ENCODE measurements at places on chromosomes 7 and 10.
A peak's percentile ranks its signal among the peaks of the same experiment; 100 is the strongest.

- DNase-seq: no peak
Measured at GRCh38 chr7:159032322-159032721, 112.3 kb downstream of the VIPR2 start.

DNA sequence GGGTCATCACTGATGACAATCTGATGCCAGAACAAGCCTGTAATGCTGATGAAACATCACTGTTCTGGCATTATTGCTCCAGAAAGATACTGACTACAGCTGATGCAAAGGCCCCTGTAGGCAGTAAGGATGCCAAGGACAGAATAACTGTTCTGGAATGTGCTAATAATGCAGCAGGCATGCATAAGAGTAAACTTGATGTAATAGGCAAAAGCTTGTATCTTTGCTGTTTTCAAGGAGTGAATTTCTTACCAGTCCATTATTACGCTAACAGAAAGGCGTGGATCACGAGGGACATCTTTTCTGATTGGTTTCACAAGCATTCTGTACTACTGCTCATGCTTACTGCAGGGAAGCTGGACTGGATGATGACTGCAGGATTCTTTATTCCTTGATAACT, 18.7 kb downstream of the LCOR start:
- no peak for DNase-seq

- no peak for DNase-seq
Measured at GRCh38 chr7:140659856-140660255, 12.9 kb upstream of the ADCK2 start.

- DNase-seq: peak; percentile 35
Measured at GRCh38 chr7:106947244-106947728, 82.2 kb downstream of the PIK3CG start.

DNA sequence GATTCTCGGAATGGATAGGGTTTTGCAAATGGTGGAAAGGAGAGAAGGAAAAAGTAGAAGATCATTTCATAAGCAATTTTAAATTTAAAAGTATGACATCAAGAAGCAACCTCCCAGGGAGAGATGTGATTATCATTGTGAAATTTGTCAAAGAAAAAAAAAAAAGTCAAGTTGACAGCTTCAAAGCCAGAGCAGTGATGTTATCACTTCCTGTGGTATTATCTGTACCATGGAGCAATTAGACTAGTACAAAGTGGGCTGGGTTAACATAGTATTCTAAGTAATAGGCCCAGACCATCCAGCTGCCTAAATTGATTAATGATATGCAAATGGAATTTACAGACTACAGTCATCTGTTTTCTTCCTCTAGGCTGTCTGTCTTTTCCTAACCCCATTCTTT, 84.0 kb upstream of the NPY start:
- no peak for DNase-seq

DNA sequence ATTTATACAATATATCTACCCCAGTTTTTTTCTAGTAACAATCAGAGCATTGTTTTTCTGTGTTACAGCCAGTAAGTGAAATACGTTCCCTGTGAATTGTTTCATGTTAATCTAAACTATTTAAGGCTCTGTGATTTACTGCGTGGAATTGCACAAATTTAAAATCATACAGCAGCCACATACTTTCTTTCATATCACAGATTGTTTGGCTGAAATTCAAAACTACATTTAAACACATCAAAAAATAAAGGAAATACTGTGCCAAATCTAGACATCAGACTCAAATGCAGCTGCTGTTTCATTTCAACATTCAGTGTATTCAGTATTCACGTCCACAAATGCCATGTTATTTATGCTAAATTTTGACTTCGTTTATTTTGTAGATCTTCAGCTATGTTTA, 242.6 kb upstream of the HGF start:
- no peak for DNase-seq

DNA sequence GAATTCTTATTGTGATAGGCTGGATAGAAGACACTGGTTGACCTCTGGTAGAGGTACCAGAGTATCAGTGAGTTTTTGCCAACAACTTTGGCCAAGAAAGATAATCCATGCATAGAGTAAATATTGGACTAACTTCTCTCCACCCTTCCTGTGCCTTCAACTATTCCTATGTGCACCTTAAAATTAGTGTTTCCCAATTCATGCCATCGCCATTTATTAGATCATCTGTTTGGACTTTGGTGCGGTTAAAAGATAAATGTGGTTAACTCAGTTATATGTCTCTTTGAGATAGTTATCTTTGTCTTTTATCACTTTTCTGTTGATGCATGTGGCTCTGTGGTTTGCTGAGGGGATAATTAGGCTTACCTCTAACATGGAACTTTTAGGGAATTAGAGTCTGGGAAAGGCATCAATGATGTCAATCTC, 4.6 kb downstream of the PAPSS2 start:
- DNase-seq: no peak

DNA sequence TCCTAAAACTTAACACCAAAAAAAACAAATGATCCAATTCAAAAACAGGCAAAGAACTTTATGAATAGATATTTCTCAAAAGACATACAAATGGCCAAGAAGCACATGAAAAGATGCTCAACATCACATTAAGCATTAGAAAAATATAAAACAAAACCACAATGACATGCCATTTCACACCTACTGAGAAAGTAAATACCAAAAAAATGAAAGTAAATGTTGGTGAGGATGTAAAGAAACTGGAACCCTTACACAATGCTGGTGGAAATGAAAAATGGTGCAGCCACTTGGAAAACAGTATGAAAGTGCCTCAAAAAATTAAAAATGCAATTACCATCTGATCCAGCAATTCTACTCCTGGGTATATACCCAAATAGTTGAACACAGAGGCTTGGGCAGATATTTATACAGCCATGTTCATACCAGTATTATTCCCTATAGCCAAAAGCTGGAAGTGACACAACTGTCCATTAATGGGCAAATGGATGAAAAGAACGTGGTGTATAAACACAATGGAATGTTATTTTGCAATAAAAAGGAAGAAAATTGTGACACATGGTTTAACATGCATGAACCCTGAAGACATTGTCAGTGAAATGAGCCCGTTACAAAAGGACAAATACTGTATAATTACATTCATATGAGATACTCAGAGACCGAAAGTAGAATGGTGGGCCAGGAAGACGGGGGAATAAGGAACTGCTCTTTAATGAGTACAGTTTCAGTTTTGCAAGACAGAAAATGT, 89.0 kb downstream of the JMJD1C start:
- DNase-seq: no peak

DNA sequence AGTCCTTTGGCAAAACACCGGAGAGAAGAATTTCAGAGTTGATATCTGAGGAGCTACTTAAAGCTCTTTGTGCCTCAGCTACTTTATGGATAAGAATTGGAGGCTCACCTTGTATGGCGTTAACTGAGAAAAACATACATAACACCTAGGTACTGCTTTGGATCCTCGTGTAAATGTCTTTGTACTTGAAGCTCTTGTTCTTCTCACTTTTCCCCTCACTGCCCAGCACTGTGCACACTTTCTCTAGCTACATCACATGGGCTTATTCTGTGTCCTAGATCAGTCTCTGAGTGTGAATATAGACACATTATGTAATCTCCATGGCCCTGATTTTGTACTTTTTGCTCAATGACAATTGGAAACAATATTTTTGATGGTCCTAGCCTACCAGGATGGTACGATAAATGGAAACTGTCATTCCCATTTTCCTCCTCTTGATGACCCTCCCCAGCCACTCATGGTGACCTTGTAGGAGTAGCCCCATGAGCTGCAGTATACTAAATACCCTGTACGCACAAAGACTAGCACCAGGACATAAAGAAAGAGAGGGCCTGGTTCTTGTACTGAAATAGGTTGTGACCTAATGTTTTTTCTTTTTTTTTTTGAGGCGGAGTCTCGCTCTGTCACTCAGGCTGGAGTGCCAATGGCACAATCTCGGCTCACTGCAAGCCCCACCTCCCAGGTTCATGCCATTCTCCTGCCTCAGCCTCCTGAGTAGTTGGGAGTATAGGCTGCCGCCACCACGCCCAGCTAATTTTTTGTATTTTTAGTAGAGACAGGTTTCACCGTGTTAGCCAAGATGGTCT, 22.1 kb downstream of the STAMBPL1 start:
- no peak for DNase-seq

DNA sequence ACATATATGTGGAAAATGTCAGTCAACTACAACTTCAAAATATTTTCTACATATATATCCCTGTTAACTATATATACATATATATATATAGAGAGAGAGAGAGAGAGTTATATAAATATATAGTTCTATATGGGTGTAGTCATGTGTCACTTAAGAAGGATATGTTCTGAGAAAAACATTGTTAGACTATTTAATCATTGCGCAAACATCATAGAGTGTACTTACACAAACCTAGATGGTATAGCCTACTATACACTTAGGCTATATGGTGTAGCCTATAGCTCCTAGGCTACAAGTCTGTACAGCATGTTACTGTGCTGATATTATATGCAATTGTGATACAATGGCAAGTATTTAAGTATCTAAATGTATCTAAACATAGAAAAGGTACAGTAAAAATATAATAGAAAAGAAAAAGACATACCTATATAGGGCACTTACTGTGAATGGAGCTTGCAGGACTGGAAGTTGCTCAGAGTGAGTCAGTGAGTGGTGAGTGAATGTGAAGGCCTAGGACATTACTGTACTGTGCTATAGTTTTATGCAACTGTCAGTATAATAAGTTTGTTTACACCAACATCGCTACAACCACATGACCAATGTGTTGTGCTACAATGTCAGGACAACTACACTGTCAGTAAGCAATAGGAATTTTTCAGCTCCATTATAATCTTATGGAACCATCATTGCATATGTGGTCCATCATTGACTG, 18.0 kb upstream of the FGL2 start:
- DNase-seq: no peak

DNA sequence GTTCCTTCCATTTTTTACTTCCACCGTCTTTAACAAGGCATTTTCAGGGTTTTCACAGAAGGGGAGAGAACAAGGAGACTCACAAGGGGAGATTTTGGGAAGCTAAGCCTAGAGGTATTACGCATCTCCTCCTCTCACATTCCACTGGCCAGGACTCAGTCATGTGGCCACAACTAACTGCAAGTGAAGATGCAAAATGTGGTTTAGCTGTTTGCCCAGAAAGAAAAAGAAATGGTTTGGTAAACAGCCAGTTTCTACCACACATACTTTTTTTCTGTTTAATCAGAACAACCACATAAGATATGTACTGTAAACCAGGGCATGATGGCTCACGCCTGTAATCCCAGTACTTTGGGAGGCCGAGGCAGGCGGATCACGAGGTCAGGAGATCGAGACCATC, 21.4 kb upstream of the HELLS start:
- DNase-seq: no peak

DNA sequence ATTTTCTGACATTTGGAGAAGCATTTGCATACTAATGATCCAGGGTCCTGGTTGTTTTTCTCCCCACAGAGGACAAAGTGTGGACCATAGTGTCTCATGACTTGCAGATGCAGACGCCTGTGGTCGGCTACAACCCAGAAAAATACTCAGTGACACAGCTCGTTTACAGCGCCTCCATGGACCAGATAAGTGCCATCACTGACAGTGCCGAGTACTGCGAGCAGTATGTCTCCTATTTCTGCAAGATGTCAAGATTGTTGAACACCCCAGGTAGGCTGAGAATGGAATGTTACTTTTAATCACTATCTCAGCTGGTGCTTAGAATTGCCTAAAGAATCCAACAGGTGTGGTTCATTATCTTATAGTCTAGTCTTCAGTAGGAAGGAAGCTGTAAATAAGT, 951.5 kb upstream of the C7orf33 start:
- no peak for DNase-seq
